ENCODE measurements at places on chromosomes 7 and 10.

GRCh38 chr7:94512735-94513564, 3.3 kb downstream of the CASD1 start:
- DNase-seq = no peak

- no peak for DNase-seq
Observed at GRCh38 chr10:23432166-23432565, 6.7 kb upstream of the OTUD1 start.

GRCh38 chr7:117597755-117598154, 117.9 kb downstream of the CFTR start:
- no peak for DNase-seq

DNA sequence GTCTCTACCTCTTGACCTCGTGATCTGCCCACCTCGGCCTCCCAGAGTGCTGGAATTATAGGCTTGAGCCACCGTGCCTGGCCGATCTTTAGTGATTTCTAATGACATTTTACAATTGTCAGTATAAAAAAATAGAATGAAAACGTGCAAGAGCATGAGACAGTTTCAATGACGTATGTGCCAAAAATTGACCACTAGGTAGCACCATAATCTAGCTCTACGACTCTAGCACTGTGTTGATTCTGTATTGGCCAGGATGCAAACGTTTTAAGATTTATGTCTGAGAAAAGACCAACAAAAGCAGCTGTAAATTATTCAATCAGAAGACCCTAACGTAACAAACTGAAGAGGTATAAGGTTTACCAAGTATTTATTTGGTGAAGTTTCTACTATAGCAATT, 25.4 kb upstream of the EXOC6 start:
- DNase-seq = no peak

GRCh38 chr7:30463405-30464145, 15.0 kb downstream of the NOD1 start:
- no peak for DNase-seq

DNA sequence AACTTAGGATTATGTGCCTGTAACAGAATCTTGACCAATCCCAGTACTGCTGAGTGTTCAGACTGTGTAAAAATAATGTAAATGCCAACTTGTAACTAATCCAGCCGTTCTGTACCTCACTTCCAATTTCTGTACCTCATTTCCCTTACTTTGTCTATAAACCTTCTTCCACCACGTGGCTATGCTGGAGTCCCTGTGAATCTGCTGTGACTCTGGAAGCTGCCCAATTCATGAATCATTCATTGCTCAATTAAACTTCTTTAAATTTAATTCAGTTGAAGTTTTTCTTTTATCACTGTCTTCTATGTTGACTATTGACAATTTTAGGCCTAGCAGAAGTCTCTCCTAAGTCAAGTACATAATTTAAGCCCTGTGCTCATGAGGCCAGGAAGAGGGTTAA, 215.3 kb upstream of the RHOBTB1 start:
- DNase-seq = no peak

- DNase-seq = no peak
Observed at GRCh38 chr7:152884321-152884720, 124.8 kb downstream of the ACTR3B start.

GRCh38 chr10:133458021-133458709, 4.4 kb downstream of the SCART1 start:
- no peak for DNase-seq

DNA sequence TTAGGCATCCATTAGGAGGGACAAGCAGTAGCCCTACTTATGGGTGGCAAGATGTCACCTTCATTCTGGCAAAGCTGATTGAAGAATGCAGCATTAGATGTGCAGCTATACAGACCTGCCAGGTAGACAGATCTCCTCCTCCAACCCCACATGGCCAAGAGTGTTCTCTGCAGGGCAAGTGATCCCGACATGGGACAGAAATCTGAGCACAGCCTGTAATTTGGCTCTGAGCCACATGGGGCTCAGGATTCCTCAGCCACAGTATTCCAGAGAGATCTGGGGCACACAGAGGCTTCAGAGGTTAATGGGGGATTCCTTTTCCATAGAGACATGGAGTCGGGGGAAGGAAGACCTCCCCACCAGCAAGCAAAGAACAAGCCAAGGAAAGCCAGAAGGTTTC, 58.7 kb upstream of the GDF10 start:
- no peak for DNase-seq

- no peak for DNase-seq
Observed at GRCh38 chr7:43784030-43784584, 25.6 kb downstream of the BLVRA start.

- DNase-seq = no peak
Observed at GRCh38 chr7:37986908-37987330, 66.5 kb downstream of the EPDR1 start.

DNA sequence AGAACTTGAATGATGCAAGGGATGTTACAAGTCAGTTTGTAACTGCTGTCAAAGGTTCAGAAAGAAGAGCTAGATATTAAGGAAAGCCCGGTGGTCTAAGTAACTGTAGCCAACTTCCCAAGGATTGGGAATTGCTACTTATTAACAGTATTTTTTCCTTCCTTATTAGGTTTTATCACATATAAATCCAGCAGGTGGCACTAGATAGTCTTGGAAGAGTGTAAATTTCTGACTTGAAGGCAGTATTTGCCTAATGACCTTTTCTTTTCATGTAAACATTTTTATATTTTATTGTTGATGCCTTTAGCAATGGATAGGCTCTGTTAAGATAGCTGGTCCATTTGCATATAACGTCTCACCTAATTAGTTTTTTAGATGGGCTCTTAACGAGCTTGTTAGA, 51.2 kb downstream of the ANLN start:
- DNase-seq = no peak

DNA sequence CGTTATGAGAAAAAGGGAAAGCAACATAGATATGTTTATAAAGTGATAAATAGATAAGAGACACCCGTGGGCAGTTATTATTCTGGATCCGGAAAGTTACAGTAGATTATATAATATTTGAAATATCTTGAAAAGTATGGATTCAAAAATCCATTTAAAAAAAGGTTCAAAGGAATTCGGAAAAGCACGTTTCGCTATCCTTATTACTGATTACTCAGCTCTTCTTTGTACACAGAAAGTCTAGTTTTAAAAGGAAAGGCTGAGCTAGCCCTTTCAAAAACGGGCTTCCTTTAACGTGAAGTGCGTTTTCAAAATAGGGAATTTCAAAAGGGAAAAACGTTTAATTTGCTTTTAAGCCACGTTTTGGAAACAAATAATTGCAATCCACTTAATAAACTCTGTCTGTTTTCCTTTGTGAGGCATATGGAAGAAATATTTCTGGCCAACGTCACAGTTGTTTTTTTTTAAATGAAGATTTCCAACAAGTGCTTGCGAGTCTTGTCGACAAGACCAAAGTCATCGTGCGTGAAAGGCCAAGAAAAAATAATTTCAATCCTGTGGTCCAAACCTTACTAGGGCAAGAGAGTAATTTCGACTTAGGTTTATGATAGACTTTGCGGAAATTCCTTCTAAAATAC, 2.2 kb upstream of the SKIDA1 start:
- DNase-seq = no peak

GRCh38 chr7:4882169-4883032, 1.1 kb downstream of the RADIL start:
- DNase-seq = no peak

- DNase-seq = no peak
Observed at GRCh38 chr7:157925383-157925875, 588.6 kb downstream of the DNAJB6 start.

GRCh38 chr10:51092402-51092801, 18.1 kb downstream of the PRKG1 start:
- DNase-seq = no peak

DNA sequence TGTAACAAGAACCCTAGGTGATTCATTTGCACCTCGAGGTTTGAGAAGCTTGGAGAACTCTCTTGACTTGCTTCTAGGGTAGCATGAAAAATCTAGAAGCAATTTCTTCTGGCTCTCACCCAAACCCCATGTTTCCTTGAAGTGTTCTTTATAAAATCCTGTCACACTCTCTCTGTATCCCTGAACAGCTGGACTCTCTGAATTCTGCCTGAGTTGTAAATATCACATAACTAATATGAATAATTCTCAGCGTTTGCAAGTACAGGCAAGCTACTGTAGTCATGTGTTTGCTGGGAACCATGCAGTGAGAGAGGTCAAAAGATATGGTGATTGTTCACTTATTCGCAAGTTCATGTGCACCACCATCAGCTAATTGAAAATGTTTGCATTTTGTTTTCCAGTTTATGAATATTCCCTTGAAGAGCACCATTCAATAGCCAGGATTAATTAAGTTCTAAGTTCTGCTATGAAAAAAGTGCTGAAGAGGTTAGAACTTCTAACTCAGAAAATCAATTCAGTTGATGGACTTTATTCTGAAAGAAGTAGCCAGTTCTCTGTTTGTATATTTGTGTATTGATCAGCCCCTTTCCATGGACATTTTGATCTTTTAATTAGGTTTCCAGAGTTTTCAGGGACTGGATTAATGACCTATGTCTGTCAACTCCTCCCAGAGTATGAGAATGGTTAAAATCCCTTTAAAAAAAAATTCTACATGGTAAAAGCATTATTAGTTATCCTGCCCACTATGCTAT, 243.0 kb downstream of the PLXDC2 start:
- no peak for DNase-seq

DNA sequence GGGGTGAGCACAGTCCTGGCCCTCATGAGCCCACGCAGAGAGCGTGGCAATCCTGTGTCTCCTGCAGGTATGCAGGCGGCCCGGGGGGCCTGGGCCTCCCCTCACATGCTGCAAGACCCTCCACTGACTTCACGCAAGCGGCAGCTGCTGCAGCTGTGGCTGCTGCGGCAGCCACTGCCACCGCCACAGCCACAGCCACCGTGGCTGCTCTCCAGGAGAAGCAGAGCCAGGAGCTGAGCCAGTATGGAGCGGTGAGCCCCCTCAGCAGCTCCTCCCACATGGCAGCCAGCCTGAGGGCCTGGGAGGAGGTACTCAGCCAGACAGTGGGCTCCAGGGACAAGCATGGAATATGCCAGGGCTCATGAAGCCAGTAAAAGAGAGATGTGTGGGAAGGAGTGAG, 8.7 kb downstream of the ZMIZ2 start:
- DNase-seq = no peak

DNA sequence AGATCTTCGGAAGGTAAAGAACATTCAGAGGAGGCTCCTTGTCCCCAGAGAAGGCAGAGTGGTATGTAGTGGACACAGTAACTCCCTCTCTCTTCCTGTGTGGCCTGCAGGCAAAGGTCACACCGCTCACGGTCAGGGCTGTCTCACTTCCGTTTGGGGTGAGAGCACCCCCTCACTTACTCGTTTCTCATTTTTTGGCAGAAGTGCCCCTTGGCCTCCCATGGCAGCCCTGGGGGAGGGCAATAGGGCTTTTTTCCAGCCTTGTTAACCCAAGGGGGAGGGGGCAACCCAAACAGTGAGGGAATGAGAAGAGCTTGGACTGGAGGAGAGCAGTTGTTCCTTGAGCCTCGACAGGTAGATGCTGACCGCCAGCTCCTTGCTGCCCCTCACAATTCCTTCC, 31.8 kb upstream of the SRGN start:
- no peak for DNase-seq

- no peak for DNase-seq
Observed at GRCh38 chr7:97126483-97127171, 9.1 kb downstream of the SDHAF3 start.

- no peak for DNase-seq
Observed at GRCh38 chr10:44259090-44259874, 125.6 kb downstream of the CXCL12 start.

DNA sequence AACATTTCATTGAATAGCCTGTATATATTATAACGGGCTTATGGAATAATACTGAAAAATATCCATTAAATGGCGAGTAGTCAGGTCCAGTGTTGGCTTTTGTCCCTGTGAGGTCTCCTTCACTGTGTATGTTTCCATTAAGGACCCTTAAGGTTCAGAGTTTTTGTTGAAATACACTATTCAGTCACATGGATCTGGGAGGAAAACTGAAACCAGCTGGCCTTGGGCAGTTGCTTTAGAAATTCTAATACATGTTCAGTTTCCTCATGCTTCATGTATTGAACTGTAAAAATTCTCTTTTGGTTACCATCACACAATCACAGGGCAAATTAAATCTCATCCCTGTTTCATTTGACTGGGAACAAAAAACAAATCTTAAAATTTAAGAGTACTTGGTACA, 447.3 kb downstream of the SDK1 start:
- DNase-seq = no peak

DNA sequence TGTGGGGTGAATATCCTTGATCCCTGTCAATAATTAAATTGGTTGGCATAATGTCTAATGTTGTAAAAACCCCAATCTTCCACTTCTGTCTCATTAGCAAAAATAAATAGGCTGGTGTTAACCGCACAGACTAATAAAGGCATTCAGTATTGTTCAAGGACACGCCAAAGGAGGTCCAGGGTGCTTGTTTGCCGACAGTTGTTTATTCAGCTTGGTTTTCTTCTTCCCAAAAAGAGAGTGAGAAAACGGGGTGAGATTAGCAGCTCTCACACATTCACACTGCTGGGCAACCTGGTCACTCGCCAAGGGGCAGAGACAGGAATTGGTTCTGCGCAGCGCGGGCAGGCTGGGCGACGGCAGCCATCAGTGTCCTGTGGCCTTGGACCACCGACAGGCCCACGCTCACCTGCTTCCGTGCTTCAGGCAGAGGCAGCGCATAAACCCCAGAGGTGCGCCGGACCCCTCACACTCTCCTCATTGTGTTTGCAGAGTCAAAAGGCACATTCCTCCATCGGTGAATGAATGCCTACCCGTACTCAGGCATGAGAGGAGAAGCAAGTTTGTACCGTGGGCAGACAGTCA, 26.2 kb upstream of the LMBR1 start:
- DNase-seq = no peak

GRCh38 chr10:92284112-92284704, 6.7 kb downstream of the CPEB3 start:
- no peak for DNase-seq

GRCh38 chr10:26983156-26983555, 117.1 kb downstream of the ANKRD26 start:
- no peak for DNase-seq

GRCh38 chr7:155470686-155471638, 13.0 kb downstream of the EN2 start:
- DNase-seq = no peak

- DNase-seq = no peak
Observed at GRCh38 chr7:107147464-107148393, 21.1 kb upstream of the HBP1 start.

DNA sequence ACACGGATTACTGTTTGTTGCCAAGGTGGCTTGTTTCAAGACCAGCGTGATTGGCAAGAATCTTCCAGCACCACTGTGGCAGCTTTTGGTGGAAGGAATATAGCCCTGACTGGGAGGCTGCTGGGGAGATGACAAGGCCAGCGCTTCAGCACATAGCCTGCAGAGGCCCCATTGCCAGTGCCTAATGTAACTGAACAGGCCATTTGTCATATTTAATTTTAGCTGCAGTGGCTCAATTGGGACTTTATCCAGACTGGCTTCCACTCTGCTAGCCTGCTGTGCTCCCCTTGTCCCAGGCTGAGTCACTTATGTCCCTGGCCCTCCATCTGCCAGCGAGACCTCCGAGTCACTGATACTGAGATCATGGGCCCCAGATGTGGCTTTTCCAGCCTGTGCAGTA, 483.1 kb downstream of the GALNT17 start:
- no peak for DNase-seq

DNA sequence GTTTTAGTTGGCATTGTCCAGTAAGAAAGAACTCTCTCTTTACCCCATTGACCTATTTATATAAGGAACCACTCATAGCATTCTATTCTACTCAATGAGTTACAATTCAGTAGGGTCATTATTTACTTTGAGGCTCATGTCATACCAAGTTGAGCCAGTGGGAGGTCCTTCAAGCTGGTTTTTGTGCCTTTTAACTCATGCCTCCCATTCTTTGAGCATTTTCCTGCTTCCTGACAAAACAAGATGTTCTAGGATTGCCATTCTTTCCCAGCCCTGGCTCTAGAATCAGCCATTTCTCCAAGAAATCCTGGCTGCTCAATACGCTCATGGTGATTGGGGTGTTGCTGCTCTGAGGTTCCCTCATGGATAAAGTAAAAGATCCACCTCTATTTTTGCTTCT, 250.1 kb downstream of the ABCA13 start:
- no peak for DNase-seq
